Activated T-helper 1 cell treated with anti-CD3 and anti-CD28 coated beads, Interleukin-2, amount 50 U/mL, for 16 hours (primary cell): ENCODE measurements at places on chromosomes 4 and X.

DNA sequence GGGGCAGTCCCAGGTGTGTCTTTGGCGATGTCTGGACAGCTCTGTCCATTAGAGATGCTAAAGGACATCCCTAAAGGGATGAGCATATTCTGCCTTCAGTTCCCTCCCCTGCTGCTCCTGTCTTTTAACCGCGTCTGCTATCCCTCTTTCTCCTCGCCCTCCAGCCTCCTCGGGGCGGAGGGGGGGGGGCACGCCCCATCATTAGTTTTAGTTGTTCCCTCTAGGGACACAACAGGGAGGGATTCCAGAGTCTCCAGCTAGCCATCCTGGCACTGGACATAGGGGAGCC, 1.1 kb downstream of the MSL3 start:
- no peak for DNase-seq

DNA sequence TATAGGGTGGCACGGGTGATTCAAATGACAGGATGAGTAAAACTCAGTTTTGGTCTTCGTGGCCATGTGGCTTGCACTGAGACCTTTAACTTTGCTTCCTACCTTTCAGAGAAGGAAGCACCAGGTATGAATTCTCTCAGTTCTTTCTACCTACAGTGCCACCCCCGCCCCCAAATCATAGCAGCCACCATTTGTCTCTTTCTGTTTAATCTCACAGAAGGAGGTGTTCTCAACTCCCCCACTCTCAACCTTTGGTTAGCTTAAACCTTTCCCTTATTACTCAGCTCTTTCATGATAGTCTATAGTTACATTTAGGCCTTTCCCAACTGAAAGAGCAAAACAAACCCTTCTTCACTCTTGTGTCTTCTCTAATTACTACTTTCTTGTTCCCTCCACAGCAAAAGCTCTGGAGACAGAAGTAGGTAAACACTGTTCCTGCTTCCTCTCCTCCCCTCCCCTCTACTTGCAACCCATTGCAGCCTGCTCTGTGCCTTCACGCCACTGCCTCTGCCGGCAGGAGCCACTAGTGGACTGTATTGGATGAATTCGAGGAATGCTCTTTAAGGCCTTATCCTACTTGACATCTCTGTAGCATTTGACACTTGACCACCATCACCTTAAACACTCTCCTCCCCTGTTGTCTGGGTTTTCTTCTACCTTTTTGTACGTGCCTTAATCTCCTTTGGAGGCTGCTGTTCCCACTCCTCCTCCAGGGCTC, 123.7 kb downstream of the AFF1 start:
- no peak for DNase-seq

- DNase-seq, result no peak
These were observed 285.4 kb upstream of the ARSJ start for GRCh38 chr4:114264877-114265291.

GRCh38 chr4:129218360-129218759, 122.4 kb downstream of the C4orf33 start:
- no peak for DNase-seq

DNA sequence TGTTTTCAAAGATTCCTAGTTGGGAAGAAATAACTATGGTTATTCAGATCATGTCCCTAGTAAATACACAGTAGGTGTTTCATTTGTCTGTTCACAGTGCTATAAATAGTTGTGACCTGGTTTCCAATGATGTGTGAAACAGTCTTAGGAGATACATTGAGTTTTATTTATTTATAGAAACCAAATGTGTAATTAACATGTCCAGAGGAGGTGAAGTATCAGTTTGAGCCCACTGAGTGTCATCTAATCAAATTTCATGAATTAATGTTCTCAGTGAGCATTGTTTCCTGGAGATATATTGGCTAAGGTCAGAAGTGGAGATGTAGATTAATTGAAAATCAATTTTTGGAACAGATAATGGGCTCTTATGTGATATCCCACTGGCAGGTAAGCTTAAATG, 996.3 kb downstream of the FSTL5 start:
- DNase-seq, result no peak

GRCh38 chr4:158704274-158704673, 18.9 kb downstream of the PPID start:
- no peak for DNase-seq

GRCh38 chr4:140523370-140523856, 555 bp upstream of the ELMOD2 start:
- DNase-seq, result no peak

GRCh38 chr4:146255874-146256273, 41.5 kb downstream of the REELD1 start:
- DNase-seq, result no peak

- no peak for DNase-seq
These were observed 437.8 kb upstream of the FAM241A start for GRCh38 chr4:111707491-111707890.

GRCh38 chr4:155106629-155107028, 101.8 kb upstream of the NPY2R start:
- no peak for DNase-seq

DNA sequence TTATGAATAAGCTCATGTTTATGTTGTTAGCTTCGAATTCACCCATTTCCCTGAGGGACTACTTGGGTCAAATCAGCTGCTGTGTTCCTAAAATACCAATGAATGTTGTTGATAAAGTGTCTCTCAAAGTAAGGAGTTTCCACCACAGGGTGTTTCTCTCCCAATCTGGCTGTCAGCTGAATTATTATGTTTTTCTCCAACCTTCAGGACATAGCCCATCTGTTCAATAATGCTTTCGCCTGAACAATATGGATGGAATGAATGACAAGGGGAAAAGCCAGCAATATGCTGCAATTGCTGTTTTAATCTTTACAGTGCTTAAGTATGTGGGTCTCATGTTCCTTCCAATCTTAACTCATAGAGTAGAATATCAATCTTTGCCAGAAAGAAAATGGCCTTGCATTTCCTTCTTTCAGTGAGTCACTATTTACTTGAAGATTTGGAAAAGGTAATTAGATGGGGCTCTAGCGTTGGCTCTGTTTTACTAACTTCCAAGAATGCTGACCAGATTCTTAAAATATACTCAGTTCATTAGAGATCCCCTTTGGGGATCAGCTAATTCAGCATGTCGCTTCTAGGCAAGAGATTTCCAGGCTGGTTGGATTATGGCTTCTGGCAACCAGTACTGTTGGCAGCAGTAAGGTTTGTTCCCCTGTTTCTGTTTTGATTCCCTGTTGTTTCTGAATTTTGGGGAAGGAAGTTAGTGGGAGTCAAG, 410.5 kb downstream of the PPP3CA start:
- DNase-seq, result no peak

- no peak for DNase-seq
These were observed 683.5 kb downstream of the TRIML1 start for GRCh38 chr4:188822698-188823097.

DNA sequence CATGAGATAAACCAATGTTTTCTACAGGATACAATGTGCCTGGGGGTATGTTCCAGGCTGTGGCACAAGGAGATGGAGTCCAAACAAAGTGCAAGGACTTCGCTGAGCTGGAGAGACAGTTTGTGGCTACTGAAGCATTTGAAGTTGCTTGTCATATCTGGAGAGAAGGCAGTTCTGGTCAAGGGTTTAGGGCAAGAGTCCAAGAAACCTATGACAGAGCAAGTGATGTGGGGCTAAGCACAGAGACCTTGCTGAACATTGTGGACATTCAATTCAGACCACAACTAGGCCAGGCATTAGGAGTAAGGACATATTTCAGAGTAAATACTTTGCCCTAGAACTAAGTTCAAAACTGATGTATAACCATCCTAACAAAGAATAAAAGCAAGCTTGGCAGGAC, 34.8 kb downstream of the MAGED4B start:
- no peak for DNase-seq

DNA sequence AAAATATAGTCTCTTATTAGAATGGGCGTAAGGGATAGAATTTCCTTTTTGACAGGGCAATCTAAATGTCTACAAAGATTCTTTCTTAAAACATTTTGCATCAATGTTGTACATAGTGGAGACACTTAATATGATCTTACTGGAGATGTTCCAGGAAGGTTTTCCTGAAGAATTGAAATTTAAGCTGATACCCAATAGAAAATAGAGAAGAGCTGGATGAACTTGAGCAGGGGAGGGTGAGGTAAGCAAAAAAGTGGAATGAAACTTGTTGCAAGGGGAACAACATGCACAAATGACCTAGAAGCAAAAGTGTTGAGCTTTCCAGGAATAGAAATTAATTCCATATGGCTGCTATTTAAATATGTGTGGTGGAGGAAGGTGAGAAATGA, 19.7 kb downstream of the SLAIN2 start:
- DNase-seq, result no peak

- no peak for DNase-seq
These were observed 21.0 kb upstream of the UBA6 start for GRCh38 chr4:67721770-67722597.

- DNase-seq, result no peak
These were observed 223.6 kb downstream of the MGST2 start for GRCh38 chr4:139889264-139889663.

- no peak for DNase-seq
These were observed 673 bp downstream of the PARM1 start for GRCh38 chr4:74933562-74934015.

DNA sequence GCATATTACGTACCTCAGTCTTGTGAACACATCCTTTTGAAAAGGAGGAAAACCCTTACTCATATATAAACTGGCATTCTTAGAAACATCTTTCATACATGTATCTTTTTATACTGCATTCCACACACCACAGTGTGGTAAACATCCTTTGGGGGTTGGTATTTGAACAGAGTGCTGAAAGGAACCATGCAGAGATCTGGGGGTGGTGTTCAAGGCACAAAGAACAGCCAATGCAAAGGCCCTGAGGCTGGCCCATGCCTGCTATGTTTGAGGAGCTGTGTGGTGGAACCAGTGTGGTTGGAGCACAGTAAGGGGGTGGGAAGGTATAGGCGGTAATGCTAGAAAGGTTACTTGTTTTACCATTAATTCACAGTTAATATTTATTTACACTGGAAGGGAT, 2.0 kb downstream of the ELK1 start:
- no peak for DNase-seq

DNA sequence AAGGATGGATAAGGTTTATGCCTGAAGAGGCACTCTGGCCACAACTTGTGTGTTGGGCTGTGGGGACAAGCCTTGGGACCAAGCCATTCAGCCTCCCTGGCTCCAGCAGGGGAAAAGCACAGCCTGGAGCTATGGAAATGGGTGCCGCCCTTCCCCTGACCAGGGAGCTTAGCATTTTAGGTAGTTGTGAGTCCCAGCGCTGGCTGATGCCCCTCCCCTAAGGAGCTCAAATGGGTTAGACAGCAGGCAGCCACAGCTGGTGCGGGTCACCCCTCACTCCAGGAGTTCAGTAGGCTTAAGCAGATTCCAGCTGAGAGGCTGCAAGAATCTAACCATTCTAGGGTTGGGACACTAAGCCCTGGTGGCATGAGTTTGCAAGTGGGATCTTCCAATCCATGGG, 172.9 kb downstream of the KCNIP4 start:
- DNase-seq, result no peak
